Fibroblast of skin of scalp (primary cell): ENCODE measurements at places on chromosomes 2 and 18.

DNA sequence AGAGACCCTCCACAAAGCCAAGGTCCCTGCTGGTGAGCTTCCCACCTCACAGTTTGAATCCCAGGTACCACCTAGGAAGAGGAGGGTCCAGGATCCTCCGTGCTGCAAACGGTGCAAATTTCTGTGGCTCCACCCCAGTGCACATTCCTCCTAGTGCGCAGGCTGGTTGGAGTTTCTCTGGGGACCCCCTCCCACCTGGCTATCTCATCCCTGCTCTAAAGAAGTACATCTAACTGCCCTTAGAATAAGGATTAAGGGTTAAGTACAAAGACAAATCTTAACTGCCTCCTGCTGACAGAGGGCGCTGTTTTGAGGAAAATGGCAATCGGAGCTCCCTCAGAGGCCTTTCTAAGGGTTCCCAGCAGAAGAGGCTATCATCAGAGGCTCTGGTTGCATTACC is 109.6 kb upstream of the FSIP2 start:
- no peak for DNase-seq

- DNase-seq: peak; percentile 81
Measured at GRCh38 chr2:20563833-20564232, 87.1 kb downstream of the HS1BP3 start.

- peak; percentile 69 for DNase-seq
Measured at GRCh38 chr2:47221946-47222345, 66.8 kb upstream of the STPG4 start.

GRCh38 chr2:2000018-2000723 is 255.9 kb upstream of the PXDN start:
- DNase-seq: no peak
